Activated CD8-positive, alpha-beta memory T cell treated with anti-CD3 and anti-CD28 coated beads, Interleukin-2, amount 50 U/mL, for 48 hours (primary cell): ENCODE measurements at places on chromosomes 1 and 21.

- DNase-seq = no peak
Observed at GRCh38 chr21:42370894-42371654, 4.7 kb upstream of the TFF1 start.

DNA sequence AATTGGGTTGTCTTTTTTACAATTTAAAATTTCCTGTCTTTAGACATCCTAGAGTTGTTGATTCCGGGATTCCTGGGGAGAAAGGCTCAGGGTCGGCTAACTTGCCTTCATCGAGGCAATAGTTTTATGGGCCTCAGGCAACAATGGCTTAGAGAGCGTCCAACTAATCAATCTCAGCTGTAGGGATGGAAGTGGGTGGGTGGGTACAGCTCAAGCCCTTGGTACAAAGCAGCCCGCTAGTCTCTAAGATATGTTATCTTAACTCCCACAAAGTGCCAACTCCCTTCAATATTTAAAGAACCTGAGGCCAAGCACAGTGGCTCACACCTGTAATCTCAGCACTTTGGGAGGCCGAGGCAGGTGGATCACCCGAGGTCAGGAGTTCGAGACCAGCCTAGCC lies 6.9 kb upstream of the FMN2 start:
- no peak for DNase-seq

GRCh38 chr1:21851430-21852250 lies 39.6 kb downstream of the LDLRAD2 start:
- no peak for DNase-seq

GRCh38 chr1:91527266-91527765 lies 26.7 kb downstream of the CDC7 start:
- DNase-seq = no peak

- no peak for DNase-seq
Observed at GRCh38 chr1:14238472-14239307, 359.8 kb upstream of the KAZN start.
